Activated CD4-positive, alpha-beta memory T cell treated with anti-CD3 and anti-CD28 coated beads for 36 hours (primary cell): ENCODE measurements at places on chromosomes 7 and 10.

GRCh38 chr7:34157137-34157536, 251.8 kb downstream of the BMPER start:
- DNase-seq = no peak

DNA sequence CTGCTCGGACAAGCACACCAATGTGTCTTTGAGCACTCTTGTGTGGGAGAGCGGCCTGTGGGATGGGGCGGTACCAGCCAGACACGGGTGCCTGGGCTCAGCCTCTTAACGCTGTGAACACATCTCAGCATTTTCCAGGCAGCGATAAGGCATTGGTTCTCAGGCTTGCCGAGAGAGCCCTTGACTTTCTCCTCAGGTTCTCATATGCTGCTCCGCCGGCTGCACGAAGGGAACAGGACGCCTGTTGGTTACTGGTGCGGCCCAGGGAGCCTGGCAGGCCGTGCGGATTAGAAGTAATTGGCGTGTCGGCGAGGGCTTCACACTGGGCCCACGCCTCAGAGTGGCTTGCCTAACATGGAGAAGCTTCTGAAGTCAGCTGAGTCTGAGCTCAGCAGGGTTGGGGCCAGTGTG, 456.7 kb upstream of the FOXK1 start:
- no peak for DNase-seq

- no peak for DNase-seq
These were observed 8.0 kb upstream of the MBL2 start for GRCh38 chr10:52780391-52781155.

- DNase-seq = no peak
These were observed 65.4 kb upstream of the STK17A start for GRCh38 chr7:43517464-43517863.

DNA sequence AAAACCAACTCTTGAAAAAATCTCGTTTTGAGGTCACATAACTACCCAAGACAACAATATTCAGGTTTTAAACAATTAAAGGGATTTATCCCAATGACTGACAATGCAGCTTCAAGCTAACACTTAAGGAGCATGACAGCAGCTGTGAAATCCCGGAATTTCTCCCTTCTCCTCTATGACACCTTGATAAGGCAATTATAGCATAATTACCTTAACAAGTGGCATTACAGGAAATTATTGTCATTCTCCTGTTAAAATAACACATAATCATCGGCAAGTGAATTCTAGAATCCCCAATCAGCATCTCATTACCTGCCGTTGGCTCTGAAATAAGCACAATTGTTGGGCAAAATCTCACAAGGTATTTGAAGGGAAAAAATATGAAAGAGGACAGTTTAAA, 417.0 kb upstream of the PFKP start:
- no peak for DNase-seq

DNA sequence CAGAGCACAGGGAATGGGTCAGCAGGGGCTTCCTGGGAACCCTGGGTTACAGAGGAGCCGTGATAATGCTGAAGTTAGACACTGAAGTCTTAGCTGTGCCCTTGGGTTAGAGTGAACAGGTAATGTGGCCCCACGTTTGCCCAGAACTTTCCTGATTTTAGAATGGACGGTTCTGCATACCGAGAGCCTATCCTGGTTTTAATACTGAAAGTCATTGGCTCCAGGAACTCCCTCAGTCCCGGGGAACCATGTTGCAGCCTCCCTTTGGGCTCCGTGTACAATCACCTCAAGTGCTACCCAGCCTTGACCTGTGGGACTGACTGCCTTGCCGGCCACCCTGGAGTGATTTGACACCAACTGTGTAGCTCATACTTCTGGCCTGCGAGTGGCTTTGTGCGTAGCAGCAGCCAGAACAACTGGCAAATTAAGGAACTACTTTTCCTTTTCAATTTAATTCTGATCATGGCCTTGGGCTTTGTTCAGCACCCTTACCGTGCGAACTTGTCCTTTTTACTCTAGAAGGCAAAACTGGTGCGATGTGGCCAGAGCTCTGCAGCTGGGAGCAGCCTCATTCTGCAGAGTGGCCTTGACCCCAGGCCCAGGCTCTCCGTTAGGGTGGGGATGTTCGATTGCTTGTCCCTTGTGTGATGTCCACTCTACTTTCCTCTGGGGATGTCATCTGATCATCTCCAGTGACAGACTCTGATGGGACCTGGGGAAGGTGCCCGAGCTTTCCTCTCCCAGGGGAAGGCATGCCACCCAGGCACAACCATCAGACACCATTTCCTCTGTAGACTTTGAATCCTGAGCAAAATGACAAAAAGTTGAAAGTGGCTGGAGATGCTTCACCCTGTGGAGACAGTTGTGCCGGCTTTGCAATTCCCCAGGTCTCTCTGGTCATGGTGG, 265.9 kb downstream of the GLRX3 start:
- DNase-seq = no peak

GRCh38 chr7:125675169-125675568, 745.5 kb upstream of the POT1 start:
- no peak for DNase-seq

DNA sequence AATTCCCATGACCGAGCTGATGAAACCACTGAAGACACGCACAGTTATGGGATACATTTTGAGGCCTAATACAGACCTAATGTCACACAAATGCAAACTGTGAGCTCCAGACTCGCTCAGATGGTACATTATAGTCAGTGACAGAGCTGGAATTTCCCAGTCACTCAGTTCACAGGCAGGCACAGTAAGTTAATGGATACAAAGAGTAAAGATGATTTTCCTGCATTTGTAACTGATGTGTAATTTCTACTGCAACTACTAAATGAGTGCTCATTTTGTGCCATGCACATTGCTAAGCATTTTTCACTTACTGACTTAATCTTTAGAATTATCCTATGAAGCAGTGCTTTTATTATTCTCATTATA, 56.5 kb downstream of the ENO4 start:
- no peak for DNase-seq

GRCh38 chr10:52213321-52213752, 100.7 kb upstream of the DKK1 start:
- DNase-seq = no peak

GRCh38 chr7:67604461-67605386, 608.1 kb downstream of the TYW1 start:
- DNase-seq = no peak
